ENCODE measurements at places on chromosomes 3 and 15. TPM values are rescaled to one million over a fixed set of nuclear protein-coding genes. Genes with fewer than 3 reads are reported as not detected.

The SERINC4 gene
- 0.17 TPM for total RNA-seq

The CKMT1B gene
- not detected for total RNA-seq

The HRG gene
- total RNA-seq = not detected

The GOLGA8G gene
- not detected for total RNA-seq

The PRSS50 gene
- total RNA-seq = not detected

The HTR3E gene
- total RNA-seq = not detected

The AADACL2 gene
- not detected for total RNA-seq

The GNAI2 gene
- 283 TPM for total RNA-seq

The ARGFX gene
- not detected for total RNA-seq

The JMJD7 gene
- total RNA-seq = 12.0 TPM

The MESP2 gene
- total RNA-seq = not detected

The DNAH1 gene
- total RNA-seq = 17.2 TPM

The HEG1 gene
- 5.5 TPM for total RNA-seq

The PLSCR2 gene
- total RNA-seq = not detected

The CYP1A2 gene
- total RNA-seq = not detected

The GP5 gene
- total RNA-seq = 1.4 TPM

The ZNF660 gene
- total RNA-seq = 0.08 TPM

The DLL4 gene
- not detected for total RNA-seq

The NIPA2 gene
- 39.9 TPM for total RNA-seq

The NT5DC2 gene
- 54.7 TPM for total RNA-seq

Measured in activated T-helper 17 cell treated with anti-CD3 and anti-CD28 coated beads, Interleukin-2, amount 50 U/mL, for 72 hours (primary cell).